ENCODE measurements at places on chromosomes 1 and 21.

- DNase-seq: no peak
Measured at GRCh38 chr1:45617618-45618017, 6.2 kb downstream of the CCDC17 start.

DNA sequence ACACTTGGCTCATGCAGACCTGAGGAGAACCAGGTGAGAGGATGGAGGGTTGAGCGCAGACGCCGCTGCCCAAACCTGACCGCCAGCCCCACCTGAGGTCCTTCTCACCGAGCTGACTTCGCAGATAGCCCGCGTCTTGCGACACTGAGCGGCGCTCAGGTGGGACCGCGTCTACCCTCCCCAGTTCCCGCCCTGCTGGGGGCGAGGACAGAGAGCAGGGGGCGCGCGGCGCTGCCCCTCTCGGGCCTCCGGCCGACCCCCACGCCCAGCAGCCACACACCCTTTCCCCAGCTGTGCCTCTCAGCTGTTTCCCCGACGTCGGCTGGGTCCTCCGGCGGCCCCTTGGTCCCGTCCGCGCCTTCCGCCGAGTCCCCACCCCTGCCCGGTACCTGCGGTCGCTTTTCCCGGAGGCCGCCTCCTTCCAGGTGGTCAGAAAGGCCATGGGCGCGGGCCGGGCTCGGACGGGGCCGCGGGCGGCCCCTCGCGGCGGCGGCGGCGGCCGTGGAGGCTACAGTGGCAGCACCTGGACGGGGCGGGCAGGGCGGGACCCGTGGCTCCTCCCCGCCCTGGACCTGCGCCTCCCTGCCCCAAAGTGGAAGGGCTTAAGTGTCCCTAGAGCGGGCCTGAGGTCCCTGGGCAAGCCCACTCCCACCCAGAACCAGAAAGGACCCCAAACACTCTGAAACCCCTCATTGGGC is 14.4 kb upstream of the TTC39A start:
- DNase-seq: no peak

DNA sequence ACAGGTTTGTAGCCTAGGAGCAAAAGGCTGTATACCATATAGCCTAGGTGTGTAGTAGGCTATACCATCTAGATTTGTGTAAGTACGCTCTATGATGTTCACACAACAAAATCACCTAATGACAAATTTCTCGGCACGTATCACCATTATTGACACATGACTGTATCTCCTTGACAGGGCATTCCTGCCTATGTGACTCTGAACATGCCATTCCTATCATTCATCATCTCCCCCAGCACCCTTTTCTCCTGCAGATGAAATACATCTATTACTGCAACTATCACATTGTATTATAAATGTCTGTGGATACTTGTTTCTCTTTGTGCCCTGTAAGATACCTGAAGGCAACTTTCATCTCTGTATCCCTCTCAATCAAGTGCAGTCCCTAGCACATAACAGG is 29.9 kb downstream of the TP53BP2 start:
- DNase-seq: no peak

- DNase-seq: no peak
Measured at GRCh38 chr1:31300193-31300592, 3.4 kb downstream of the ZCCHC17 start.

DNA sequence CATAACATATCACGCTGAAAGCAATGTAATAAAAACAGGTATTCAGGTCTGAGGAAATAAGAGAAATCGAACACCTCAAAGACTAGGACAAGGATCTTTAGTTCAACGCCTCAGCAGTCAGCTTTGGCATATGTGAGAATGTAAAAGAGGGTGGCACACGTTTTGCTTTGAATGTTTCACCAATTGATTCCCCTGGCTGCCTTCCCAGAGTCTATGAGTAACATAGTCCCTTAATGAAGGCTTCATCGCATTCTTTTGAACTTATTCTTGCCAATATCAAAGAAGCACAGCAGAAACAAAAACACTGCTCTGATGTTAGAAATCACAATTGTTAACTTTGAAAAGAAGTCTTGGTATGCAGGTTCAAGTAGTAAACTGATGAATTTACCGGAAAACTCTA is 764.8 kb downstream of the ADGRL2 start:
- DNase-seq: no peak

- DNase-seq: no peak
Measured at GRCh38 chr1:155329980-155330598, 9.4 kb downstream of the RUSC1 start.

DNA sequence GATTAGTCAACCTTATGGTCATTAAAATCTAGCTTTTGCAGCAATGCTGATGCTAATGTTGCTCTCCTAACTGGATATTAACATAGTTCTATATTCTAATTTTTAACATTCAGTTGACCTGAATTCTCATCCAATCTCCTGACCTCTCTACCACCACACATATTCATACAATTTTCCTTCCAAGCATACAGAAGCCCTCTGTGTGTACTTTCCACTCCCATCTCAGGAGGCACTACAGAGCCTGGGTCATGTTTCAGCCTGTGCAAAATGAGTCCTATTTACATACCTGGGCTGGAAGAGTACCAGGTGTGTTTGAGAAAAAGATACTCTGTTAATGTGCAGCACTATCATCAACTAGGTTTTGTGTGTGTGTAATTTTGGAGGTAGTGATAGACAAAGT is 486.3 kb downstream of the NEGR1 start:
- DNase-seq: no peak

DNA sequence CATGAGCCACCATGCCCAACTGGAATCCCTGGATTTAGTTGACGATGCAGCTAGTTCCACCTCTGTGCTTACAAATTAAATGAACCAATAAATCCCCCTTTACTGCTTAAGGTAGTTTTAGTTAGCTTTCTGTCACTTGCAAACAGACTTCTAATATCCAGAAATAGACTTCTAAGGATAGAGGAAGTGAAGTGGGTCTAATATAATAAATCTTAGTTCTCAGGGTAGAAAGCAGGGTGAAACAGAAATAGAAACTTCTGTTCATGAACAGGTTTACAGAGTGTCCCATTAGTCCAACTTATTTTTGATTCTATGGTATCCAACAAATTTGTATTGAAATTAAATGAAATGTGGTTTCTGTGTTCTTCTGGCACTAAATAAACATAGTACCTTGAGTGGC is 20.1 kb downstream of the BCAS2 start:
- no peak for DNase-seq

DNA sequence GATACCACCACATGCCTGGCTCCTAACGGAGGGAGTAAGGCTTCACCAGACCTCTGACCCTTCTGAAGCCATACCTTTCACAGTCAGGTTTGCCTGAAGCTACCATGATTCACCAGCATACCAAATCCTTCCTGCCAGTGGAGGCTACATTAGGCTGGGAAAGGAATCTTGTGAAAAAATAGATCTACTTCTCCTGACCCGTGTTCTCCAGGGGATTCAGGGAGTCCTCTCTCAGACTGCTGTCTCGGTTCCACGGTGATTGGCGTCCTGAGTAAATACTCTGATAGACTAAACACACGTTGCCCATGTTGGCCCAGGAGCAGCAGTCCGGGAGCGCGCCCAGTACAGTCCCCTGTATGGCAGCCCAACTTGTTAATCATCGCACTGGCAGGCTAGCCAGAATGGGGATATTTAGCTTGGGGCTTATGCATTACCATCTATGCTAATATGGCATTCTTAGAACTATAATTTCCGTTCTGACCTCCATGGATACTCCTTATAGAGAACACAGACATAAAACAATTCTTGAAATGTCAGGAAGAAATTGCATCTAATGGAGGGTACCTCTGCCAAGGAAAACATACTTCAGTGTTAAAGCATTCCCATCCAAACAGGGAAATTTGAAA is 173.2 kb downstream of the ROR1 start:
- DNase-seq: no peak

- DNase-seq: no peak
Measured at GRCh38 chr1:199102239-199102638, 463.4 kb downstream of the PTPRC start.

DNA sequence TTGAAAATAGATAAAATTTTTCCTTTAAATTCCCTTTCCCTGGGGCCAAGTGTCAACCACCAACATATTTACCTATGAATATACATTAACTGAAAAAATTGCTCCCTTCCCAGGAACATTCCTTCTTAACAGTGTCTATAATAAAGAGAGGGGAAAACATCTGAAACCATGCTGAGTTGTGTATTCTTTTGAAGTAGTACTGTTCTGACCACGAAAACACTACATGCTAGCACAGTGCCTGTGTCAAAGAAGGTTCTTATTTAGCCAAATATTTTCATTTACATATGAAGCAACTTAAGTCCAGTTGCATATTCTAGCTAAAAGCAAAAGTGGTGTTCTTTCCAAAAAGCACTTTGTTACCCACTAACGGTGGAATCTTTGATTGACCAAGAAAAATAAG is 311.2 kb downstream of the VAV3 start:
- DNase-seq: no peak

- DNase-seq: peak; percentile 74
Measured at GRCh38 chr1:236523704-236524141, at the start of gene LGALS8. Gene LGALS8 (plus strand): TSS chr1:236523982. CDS start chr1:236526071, 2,089 bp downstream.

GRCh38 chr1:168867941-168868634 is 139.1 kb upstream of the DPT start:
- no peak for DNase-seq

GRCh38 chr1:93124556-93125355 is 45.7 kb downstream of the MTF2 start:
- DNase-seq: no peak

- no peak for DNase-seq
Measured at GRCh38 chr1:19680644-19681043, 16.0 kb downstream of the HTR6 start.

DNA sequence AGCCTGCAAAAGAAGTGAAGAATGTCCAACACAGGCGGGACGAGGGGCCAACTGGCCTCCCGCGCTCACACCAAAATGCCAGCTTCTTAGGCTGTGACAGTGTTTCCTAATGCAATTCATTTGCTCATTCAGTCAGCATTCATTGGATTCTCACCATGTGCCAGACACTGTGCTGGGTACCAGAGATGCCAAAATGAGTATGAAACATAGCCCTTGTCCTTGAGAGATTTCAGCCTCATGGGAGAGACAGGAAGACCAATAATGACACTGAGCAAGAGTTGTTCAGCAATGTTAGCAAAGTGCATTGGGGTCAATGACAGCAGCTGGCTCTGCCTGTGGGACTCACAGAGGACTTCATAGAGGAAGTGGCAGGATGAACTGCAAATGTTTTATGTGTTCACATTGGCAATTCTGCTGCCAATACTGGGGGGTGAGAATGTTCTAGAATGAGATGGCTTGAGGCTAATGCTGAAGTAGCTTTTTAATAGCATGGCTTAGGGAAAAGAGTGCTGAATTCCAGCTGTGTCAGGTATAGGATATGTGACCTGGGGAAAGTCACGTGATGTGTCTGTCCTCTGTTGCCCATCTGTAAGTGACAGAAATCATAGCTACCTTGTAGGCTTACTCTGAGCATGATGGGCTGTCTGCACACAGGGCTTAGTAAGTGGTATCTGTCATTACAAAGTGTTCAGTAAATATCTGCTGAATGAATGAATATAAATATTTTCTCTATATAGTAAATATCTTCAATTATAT is 58.3 kb upstream of the KIF26B start:
- no peak for DNase-seq

- DNase-seq: no peak
Measured at GRCh38 chr1:214632091-214632490, 29.1 kb downstream of the CENPF start.

DNA sequence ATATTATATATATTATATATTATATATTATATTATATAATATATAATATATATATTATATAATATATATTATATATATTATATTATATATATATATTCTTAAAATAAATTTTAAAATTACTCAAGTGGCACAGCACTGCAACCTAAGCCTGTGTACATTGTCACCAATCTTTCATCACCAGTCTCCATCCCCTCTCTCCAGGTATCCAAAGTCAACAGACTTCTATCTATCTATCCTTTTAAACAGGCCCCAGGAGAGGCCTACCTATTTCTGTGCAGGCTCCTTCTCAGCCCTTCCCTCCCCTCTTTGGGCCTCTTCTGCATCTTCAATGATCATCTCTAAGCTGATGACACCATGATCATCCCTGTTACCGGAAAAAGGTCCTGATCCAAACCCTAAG is 111.7 kb downstream of the RHOU start:
- DNase-seq: no peak

DNA sequence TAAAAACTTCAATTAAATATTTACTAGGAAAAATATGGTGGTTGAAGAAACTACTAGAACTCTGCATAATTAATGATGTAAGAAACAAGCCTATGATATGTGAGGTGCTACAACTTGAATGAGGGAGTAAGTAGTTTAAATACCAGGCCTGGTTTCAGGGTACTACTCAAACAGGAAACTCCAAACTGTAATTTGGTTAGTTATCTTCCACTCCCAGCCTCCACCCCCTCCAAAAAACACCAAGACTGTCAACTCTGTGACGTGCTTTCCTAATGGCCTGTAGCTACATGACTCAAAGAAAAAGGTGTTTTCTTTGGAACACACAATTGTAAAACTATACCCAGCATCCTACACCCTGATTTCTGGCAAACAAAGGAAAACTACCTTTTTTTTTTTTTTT is 55.9 kb upstream of the RCC1 start:
- DNase-seq: peak; percentile 33

- DNase-seq: no peak
Measured at GRCh38 chr1:244439391-244440032, 12.2 kb downstream of the ADSS2 start.

GRCh38 chr21:44466351-44466954 is 11.1 kb downstream of the LRRC3 start:
- no peak for DNase-seq

DNA sequence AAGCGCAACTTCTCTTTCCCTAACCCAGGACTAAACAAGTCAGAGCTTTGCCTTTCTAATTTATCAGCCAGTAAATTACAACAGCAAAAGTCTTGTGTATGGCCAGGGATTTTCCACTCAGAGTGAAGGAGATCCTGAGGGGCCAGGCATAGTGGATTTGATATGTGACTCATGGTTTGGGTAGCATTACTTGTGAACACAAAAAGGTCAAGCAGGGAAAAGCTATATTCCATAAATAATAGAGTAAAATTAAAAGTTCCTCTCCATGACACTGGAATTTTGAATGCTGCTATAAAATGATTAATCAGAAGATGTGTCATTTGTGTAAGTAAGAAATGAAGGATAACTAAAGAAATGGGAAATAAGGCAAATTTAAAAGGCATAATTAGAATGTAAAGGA is 284.8 kb downstream of the HLX start:
- no peak for DNase-seq

GRCh38 chr1:30129001-30129408 is 594.4 kb downstream of the MATN1 start:
- DNase-seq: no peak

DNA sequence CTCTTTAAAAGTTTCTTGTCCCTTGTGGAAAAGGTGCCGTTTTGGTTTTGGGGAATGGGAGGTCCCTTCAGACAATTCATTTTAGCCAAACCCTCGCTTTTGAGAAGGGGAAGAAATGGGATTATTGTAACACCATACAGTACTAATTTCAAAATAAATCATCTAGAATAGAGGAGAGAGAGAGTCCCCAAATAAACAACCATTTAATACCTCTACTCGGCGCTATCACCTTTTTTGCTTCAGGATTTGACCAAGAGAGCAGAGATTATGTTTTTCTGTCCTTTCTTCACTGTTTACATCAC is 770 bp upstream of the RC3H1 start:
- DNase-seq: no peak

GRCh38 chr1:17260264-17260663 is 11.4 kb downstream of the PADI3 start:
- no peak for DNase-seq

- no peak for DNase-seq
Measured at GRCh38 chr1:54409156-54410142, 3.3 kb upstream of the SSBP3 start.

- DNase-seq: no peak
Measured at GRCh38 chr21:41759926-41760325, 6.9 kb downstream of the RIPK4 start.

GRCh38 chr21:16891821-16892220 is 621.0 kb upstream of the CXADR start:
- no peak for DNase-seq
